Activated T-helper 1 cell treated with anti-CD3 and anti-CD28 coated beads, Interleukin-2, amount 50 U/mL, for 16 hours (primary cell): ENCODE measurements at places on chromosomes 3 and 15.

GRCh38 chr15:89406940-89407607 lies 72.5 kb upstream of the POLG start:
- no peak for DNase-seq

GRCh38 chr15:33980159-33980558 lies 11.9 kb downstream of the CHRM5 start:
- DNase-seq: no peak

GRCh38 chr3:139561255-139561817 lies 21.8 kb upstream of the RBP1 start:
- DNase-seq: no peak

- DNase-seq: no peak
Measured at GRCh38 chr3:170467571-170468147, 49.0 kb downstream of the CLDN11 start.
